ENCODE measurements at places on chromosomes 11 and 22.

DNA sequence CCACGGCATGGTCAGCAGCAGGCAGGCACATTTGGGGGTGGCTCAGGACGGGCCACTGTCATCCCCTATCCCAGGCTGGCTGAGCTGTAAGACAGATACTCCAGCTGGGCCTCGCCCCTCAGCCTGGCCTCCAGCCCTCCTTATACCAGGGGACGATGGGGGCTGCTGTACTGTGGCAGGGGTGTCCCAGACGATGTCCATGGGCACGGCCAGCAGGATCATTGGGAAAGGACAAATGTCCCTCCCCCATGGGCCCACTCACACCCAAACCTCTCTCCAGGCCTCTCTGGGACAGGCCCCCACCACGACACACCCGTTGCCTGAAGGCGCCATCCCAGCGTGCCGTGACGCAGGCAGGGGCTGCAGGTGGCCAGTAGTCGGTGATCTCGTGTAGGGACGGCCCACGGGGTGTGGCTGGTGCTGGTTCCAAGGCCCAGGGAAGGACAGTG is 1.5 kb upstream of the IL17REL start:
- no peak for DNase-seq

GRCh38 chr22:49371325-49372110 is 456.2 kb downstream of the BRD1 start:
- DNase-seq = no peak

GRCh38 chr11:115385226-115385625 is 119.0 kb downstream of the CADM1 start:
- DNase-seq = no peak

DNA sequence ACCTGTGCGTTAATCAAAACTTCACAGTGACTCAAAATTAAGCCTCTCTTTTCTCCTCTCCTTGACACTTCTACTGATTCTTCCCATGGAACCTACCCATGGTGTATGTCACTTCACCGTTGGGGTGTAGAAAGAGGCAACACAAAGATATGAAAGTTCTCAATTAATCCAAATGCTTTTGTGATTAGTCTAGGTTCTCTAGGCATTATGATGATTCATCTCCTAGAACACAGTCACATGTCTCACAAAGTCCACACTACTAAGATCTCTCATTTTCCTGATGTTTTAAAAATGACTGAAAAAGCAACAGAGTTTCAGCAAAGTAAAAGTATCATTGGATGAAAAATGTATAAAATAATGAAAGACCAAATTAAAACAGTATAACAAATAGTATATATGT is 13.7 kb upstream of the SCGB2A2 start:
- no peak for DNase-seq

GRCh38 chr11:11440144-11440543 is 87.1 kb upstream of the CSNK2A3 start:
- no peak for DNase-seq
